ENCODE measurements at places on chromosomes 2 and 18.
A peak's percentile ranks its signal among the peaks of the same experiment; 100 is the strongest.

- DNase-seq, result no peak
Observed at GRCh38 chr2:55099878-55100820, 49.9 kb upstream of the RTN4 start.

- DNase-seq, result no peak
Observed at GRCh38 chr2:31764169-31764568, 183.4 kb upstream of the SRD5A2 start.

- no peak for DNase-seq
Observed at GRCh38 chr2:39422700-39423099, 14.4 kb downstream of the MAP4K3 start.

- no peak for DNase-seq
Observed at GRCh38 chr18:3486512-3486911, 36.5 kb downstream of the TGIF1 start.

GRCh38 chr18:50679656-50680055, 119.8 kb downstream of the MAPK4 start:
- peak; percentile 49 for DNase-seq

DNA sequence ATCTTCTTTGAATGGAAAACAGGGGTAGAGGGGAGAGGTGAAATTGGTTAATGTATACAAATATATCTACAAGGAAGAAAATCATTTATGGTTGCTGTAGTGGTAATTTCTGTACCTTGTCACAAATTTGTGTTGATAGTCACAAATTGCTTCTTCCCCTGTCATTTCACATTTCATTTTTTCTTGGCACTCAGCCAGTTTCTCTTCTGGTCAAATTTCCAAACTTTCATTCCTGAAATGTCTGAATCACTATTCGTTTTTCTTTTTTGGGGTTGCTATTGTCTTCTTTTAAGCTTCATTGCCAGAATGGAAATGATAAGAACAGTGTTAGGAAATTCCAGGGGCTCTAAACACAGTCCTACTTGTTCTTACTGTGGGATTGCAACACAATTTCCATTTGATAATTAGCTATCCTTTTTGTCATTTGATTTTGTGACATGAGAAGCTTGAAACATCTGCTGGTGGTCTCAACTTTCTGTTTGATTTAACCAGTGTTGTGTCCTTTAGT, 136.0 kb upstream of the GCFC2 start:
- DNase-seq, result no peak

GRCh38 chr2:13218205-13218604, 501.5 kb downstream of the TRIB2 start:
- no peak for DNase-seq

- DNase-seq, result peak; percentile 68
Observed at GRCh38 chr2:241975593-241976284, 106.2 kb downstream of the RTP5 start.

DNA sequence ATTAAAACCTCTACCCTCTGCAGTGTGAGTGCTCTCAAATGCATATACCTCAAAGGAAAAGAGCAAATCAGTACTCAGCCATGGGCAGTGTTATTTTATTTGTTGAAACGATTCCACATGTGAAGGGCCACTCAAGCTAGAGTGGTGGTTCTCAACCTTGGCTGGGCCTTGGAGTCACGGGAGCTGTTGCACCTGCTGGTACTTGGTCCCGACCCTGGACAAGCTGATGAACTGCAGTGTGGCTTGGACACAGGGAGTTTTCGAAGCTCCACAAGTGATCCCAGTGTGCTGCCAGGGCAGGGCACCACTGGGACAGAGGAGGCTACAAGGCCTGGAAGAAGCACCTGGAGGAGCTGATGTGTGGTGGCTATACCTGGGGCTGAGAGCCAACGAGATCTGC, 19.7 kb downstream of the GNLY start:
- DNase-seq, result no peak

DNA sequence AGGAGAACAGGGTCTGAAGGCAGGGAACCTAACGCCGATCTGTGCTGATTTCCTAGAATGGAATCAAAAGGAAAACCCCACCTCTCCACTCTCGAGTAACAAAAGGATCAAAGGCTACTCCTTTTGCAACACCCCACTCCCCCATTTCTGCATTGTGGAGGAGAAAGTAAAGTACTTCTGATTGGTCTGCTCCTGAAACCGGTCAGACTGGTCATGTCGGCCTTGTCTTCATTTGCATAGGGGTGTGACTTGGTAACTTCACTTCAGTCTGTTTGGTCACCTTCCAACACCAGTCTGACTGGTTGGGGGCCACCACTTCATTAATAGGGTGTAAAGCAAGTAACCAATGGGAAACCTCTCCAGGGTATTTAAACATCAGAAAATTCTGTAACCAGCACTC, 771.9 kb downstream of the ERBB4 start:
- no peak for DNase-seq

- no peak for DNase-seq
Observed at GRCh38 chr2:221851531-221852045, 279.5 kb upstream of the EPHA4 start.

GRCh38 chr18:11581286-11581685, 28.1 kb upstream of the SLC35G4 start:
- DNase-seq, result no peak

Data from mesenteric fat pad (tissue), 1 donor.